Esophagus (tissue), 2 donors: ENCODE measurements at places on chromosomes 5 and 9. TPM values are rescaled to one million over a fixed set of nuclear protein-coding genes. Genes with fewer than 3 reads are reported as not detected.

GADD45G gene
- polyA plus RNA-seq, result 19.8 TPM

NOXA1 gene
- 14.3 TPM for polyA plus RNA-seq

APBB3 gene
- polyA plus RNA-seq, result 20.7 TPM

FASTKD3 gene
- polyA plus RNA-seq, result 7.8 TPM

PCDHB9 gene
- 0.18 TPM for polyA plus RNA-seq

PCSK5 gene
- polyA plus RNA-seq, result 6.1 TPM

GFPT2 gene
- 0.73 TPM for polyA plus RNA-seq

DMRT3 gene
- 0.20 TPM for polyA plus RNA-seq

OLFM1 gene
- polyA plus RNA-seq, result 2.3 TPM

PALM2AKAP2 gene
- 0.14 TPM for polyA plus RNA-seq

PTGES2 gene
- 59.4 TPM for polyA plus RNA-seq

CDKN2A gene
- polyA plus RNA-seq, result 6.1 TPM

PLAC8L1 gene
- 0.22 TPM for polyA plus RNA-seq

SPACA9 gene
- 6.3 TPM for polyA plus RNA-seq

ELOVL7 gene
- 2.2 TPM for polyA plus RNA-seq

DIRAS2 gene
- under 0.01 TPM for polyA plus RNA-seq

AHRR gene
- polyA plus RNA-seq, result 1.2 TPM

HTR1A gene
- polyA plus RNA-seq, result not detected

IL4 gene
- polyA plus RNA-seq, result not detected

SNX18 gene
- polyA plus RNA-seq, result 6.6 TPM

CER1 gene
- polyA plus RNA-seq, result not detected

OR1Q1 gene
- not detected for polyA plus RNA-seq
